Hematopoietic multipotent progenitor cell treated with erythropoietin and hydrocortisone succinate and interleukin-3 and kit ligand, for 8 days (in vitro differentiated cells): ENCODE measurements at places on chromosomes 2 and 18.

DNA sequence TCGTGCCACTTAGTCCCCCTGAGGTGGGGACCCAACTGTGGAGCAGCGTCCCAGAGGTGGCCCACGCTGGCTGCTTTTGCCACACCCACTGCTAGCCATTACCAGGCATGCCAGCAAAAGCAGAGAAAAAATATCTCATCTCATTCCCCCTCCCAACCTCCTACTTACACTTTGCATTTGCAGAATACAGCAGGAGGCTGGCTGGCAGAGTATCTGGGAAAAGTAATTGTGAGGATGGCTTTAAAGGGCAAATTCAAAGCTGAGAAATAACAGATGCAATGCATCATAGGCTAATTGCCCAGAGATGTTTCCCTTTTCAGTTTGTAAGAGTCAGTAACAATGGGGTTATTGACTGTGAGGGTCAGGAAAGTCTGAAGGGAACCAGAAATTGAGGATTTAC lies 438.1 kb upstream of the DSEL start:
- no peak for DNase-seq

- DNase-seq = peak; percentile 26
These were observed at the start of gene PARD3B for GRCh38 chr2:204544961-204545860. Gene PARD3B, plus strand, starts transcription at chr2:204545475. Its CDS starts 525 bp downstream, at chr2:204546000.

DNA sequence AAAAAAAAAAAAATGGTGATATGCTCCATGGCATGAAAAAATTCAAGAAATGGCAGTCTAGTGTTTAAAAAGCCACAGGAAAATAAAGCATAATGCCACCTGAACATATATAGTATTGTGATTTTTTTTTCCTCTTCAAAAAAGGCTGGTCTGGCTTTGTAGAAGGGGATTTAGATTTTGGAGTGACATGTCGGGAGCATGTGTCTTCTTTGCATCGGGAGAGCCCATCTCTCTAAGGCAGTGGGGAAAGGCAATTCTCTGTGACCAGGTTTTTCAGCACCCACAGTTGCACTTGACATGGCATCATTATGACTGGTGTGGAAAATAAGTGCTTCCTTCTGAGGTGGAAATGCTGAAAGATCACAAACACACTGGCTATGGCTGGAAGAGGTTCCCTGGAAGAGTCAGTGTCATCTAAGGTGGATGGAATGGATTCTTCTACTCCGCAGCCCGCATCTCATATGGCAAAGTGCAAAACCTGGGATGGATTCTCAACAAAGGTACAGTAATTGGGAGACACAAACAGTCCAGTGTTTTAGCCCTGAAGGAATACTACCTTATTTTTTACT lies 172.5 kb downstream of the AGAP1 start:
- DNase-seq = peak; percentile 55

DNA sequence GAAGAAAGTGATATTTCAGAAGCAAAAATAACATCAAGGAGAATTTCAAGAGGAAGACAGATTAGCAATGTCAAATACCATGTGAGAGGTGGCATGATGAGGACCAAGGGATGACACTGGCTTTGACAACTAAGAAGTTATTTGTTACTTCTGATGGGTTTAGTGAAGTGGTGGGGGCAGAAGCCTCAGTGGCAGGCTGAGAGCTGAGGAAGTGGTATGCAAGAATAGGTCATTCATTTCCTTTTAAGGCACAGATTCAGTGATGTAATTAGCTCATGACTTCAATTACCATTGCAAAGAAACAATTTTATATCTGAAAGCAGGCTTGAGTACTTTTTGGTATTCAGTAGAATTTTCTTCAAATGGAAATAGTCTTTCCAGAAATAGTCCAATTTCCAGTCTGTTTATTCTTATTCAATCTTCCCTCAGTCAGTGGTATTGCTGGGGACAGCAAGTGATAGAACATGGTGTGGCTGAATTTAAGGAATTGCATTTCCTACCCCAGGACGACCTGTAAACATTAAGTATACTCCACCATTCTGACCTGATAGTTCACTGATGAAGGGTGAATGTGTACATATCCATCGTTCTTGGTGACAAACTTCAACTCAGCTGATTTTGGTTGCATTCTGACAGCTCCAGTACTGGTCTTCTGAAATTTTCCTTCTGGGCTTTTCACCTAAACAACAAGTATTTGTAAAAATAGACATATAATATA lies 28.2 kb downstream of the GEMIN6 start:
- DNase-seq = no peak

DNA sequence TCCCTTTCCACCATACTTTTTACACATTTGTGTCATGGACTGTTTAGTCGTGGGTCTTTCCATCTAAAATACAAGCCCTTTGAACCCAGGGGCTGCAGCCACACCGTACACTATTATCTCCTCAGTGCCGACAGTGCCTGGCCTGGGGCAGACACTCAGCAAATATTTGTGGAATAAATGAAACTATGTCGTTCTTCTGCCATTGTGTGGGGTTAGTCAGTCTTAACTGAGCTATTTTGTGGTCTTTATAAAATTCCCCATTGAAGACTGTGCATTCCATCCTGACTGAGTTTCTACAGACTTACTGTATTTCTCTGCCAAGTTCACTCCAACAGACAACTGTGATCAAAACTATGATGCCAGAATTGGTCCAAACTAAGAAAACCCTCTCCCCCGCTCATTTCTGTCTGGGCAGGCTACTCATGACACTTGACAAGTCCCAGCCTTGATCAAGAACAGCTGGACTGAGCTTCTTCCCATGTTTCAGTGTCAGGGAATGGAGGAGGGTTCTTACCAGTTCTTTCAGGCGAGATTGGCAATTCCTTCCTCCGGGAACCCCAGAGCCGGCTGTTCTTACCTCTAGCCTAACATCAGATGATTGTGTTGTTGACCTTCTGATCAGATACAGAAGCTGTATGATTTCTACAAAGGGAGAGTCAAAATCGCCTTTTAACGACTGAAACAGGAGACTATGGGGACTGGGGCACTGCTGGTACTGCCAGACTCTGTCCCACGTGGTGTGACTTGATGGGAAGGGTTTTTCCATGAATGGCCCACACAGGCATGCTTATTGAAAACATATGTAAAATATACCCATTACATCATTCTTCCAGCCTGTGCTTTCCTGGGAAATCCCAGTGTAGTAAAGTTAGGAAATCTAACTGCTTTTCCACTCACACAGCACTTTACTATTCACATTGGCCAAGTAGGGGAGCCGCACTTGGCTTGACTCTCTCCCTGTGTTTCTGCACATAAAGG lies 77.4 kb upstream of the NPAS2 start:
- DNase-seq = no peak

DNA sequence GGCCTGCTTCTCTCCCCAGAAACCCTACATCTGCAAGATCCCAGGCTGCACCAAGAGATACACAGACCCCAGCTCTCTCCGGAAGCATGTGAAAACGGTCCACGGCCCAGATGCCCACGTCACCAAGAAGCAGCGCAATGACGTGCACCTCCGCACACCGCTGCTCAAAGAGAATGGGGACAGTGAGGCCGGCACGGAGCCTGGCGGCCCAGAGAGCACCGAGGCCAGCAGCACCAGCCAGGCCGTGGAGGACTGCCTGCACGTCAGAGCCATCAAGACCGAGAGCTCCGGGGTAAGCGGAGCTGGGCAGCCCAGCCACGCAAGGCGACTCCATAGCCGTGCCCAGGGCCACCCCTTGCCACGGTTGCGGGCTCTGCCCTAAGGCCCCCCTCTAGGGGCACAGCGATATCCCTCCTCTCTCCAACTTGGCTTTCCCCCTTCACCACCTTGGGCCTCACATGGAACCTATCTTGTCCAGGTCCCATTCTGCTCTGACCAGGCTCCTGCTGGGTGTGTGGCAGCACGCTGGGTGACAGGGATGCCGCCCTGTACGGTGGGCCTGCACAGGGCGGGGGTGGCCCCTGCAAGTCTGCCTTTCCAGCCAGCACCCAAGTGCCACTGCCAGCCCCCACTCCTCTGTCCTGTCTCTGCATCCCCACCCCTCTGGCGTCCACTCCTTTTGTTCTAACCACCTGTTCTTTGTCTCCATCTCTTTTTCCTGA lies 248.9 kb downstream of the GLI2 start:
- DNase-seq = no peak

GRCh38 chr18:11775436-11776174 lies 75.6 kb upstream of the CHMP1B start:
- no peak for DNase-seq

DNA sequence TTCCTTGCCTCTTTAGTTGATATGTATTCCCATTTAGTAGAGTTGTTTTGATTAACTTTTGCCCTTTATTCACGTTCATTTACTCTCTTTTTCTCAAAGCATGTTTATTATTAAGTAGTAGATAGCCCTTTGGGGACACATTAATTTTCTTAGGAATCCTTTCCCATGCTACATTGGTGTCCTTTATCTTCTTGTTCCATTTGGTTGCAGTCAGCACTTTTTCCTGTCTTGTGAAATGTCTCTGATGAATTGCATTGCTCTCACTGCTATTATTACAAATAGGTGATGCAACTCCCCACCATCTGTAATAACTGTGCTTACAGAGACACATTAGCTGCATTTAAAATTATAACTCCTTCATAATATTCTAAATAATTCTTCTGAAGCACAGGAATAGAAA lies 428.5 kb upstream of the CNTNAP5 start:
- DNase-seq = no peak

GRCh38 chr2:44954447-44954888 lies 13.0 kb downstream of the SIX3 start:
- no peak for DNase-seq

GRCh38 chr2:232876161-232876977 lies 6.3 kb downstream of the SNORC start:
- no peak for DNase-seq

GRCh38 chr18:52439457-52439856 lies 99.5 kb downstream of the DCC start:
- no peak for DNase-seq

GRCh38 chr2:216049452-216049851 lies 32.2 kb downstream of the PECR start:
- DNase-seq = no peak

- no peak for DNase-seq
These were observed 1.1 kb downstream of the FNDC4 start for GRCh38 chr2:27493948-27494283.

DNA sequence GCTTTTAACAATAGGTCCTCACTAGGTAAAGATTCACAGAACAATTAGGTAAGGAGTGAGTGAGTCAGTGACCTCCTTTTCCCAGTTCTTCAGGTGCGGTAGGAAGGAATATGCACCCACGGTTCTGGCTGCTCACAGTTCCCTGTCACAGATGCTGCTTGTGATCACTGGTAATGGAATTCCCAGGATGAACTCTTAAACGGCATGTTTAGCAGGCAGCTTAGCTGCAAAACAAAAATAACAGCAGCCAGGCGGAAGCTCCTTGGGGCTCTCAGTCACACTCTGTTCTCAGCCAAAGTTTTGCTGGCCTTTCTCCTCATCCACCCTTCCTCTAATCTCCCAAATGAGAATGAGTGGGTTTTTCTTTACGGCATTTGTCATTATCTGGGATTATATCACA lies 274.5 kb downstream of the MYT1L start:
- DNase-seq = no peak

GRCh38 chr18:55354795-55355194 lies 233.2 kb downstream of the TCF4 start:
- no peak for DNase-seq

GRCh38 chr2:230330725-230331124 lies 3.7 kb downstream of the SP140L start:
- no peak for DNase-seq

GRCh38 chr18:3079653-3080052 lies 66.7 kb upstream of the LPIN2 start:
- no peak for DNase-seq

GRCh38 chr2:134433979-134434378 lies 180.1 kb downstream of the MGAT5 start:
- DNase-seq = no peak

DNA sequence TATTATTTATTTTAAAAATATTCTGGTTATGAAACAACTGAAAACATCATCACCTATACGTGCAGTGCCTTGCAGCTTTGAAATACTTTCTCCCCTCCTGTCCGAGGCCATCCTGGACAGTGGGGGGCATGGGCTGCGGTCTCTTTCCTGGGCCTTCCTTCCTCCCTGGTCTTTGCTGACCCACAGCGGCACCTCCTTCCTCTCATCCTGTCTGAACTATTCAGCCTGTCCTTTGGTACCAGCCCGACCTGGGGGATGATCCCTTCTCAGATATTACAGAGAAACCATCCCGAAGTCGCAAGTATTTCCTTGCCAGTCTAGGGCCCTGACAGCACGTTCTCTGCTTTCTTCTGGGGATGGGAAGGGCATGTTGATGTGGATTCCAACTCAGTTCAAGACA lies 736.6 kb upstream of the HS6ST1 start:
- DNase-seq = no peak

DNA sequence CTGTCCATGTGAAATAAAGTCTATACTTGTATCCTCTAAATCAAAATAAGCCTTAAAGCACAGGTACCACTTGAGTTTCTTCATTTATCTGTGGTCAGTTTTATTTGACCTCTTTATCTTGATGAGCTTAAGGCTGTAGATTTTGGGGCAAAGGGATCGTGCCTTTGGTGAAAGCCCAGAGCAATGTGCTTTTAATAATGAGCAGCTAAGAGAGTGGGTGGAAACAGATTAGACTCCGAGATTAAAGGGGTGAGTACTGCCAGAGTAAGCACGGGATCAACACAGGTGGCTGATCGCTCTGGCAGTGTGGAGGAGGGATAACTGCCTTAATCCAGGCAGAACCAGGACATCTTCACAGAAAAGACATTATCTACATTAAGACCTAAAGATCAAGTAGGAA lies 280.4 kb downstream of the TDRD15 start:
- no peak for DNase-seq

DNA sequence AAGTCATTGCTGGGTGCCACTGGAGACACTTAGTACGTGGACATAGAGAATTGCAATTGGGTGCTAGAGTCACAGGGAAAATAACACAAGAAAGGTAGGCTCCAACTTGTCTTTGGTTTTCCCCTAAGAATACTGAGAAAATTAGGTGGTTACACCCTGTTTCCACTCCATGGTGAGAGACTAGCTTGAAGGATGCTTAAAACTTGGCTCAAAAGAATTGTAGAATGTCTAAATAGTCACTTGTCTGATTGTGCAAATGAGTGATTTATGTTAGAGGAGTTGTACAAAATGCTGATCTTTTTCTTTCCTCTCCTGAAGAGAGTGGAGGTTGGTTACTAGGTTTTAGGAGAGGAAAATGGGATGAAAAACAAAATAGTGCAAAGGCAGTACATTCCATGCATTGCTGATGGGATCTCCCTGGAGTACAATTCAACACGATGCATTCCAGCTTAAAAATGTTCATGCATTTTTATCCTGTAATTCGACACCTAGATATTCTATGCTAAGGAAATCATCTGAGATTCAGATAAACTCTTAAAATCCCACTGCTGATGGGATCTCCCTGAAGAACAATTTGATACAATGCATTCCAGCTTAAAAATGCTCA lies 2.2 kb upstream of the SERPINB12 start:
- DNase-seq = no peak
